ENCODE measurements at places on chromosomes 11 and 22.

- DNase-seq: no peak
Measured at GRCh38 chr11:116980136-116980793, 118.0 kb downstream of the SIK3 start.

DNA sequence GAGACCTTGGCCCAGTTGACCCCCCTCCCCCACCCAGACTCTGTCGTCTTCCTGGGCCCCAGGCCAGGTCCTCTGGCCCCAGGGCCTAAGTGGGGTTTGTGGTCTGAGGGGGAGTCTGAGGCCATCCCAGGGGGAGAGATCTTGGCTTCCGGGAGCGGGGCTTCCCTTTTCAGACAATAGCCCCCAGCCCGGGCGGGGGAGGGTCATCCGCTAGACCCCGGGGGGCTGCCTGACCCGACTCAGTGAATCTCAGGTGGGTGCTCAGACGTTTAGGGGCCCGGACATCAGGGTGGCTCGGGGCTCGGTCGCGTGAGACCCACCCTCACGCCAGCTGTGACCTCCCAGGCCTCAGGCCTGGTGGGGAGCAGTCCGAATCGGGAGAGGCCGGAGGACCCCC lies 609 bp downstream of the MAPK11 start:
- no peak for DNase-seq

GRCh38 chr22:46675479-46675878 lies 55.3 kb downstream of the GRAMD4 start:
- DNase-seq: no peak

GRCh38 chr11:108593923-108594434 lies 411 bp upstream of the EXPH5 start:
- DNase-seq: no peak

GRCh38 chr11:86460461-86461385 lies 86.0 kb downstream of the CCDC81 start:
- peak; percentile 49 for DNase-seq

GRCh38 chr11:114075891-114076441 lies 16.5 kb downstream of the ZBTB16 start:
- DNase-seq: peak; percentile 44
